ENCODE measurements at places on chromosomes 16 and 17.

DNA sequence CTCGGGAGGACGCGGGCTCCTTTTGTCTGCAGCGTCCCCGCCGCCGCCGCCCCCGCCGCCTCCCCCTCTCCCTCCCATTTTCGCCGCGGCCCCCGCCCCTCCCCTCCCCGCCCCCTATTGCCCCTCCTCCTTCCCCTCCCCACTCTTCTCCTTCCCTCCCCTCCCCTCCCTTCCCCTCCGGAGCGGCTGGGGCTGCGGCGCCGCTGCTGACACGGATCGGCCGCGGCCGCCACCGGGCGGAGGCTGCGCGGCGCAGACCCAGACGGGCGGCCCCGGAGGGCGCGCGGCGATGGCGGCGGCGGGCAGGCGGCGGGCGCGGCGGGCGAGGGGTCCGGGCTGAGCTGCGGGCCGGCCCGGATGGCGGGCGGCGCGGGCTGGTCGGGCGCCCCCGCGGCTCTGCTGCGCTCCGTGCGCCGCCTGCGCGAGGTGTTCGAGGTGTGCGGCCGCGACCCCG, at the start of gene RAB11FIP4:
RAB11FIP4 (plus strand) TSS at position 180 of the 454 bp plus-strand sequence; CDS start at position 358, 178 bp downstream.
- DNase-seq, result no peak

GRCh38 chr16:78695391-78695790, 595.9 kb downstream of the WWOX start:
- no peak for DNase-seq

DNA sequence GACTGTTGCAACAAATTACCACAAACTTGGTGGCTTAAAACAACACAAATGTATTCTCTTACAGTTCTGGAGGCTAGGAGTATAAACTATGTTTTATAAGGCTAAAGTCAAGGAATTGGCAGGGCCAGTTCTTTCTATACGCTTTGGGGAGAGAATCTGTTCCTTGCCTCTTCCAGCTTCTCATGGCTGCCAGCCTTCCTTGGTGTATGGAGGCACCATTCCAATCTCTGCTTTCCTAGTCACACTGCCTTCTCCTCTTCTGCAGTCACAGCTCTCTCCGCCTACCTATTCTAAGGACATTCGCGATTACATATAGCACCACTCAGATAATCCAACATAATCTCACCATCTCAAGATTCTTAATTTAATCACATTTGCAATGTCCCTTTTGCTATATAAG, 140.4 kb upstream of the GNAO1 start:
- no peak for DNase-seq

- no peak for DNase-seq
Measured at GRCh38 chr17:55324296-55324978, 59.7 kb downstream of the HLF start.

DNA sequence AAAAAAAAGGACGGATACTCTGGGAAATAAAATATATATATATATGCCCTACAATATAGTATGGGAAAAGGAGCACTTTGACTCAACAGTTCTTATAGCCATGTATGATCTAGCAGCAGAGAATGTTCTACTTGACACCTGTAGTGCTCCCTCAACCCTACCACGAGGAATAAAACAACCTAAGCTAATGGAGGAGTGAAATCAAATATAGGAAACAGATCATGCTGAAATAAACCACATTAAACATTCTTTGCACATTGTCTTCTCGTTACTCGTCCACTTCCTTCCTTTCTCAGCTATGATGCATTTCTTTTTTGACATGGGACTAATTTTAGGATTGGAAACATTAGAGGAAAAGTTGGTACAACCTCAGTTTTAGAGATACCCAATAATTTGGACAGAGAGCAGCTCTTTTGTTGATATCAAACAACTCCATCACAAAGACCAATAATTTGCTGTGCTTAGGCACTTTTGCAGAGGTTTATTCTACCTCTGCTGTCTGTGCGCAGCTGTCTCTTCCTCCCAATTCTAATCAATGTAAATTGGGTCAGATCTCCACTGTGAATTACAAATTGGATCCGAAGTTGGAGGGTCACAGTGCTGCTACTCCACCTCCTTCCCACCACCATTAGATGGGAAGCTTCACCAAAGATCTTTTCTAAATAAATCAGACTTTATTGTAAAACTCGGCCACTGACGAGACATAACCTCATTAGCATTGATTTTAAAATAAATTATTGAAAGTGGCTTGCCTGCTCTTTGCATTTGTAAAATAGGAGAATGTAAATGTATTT, 65.8 kb downstream of the SNX11 start:
- DNase-seq, result no peak

GRCh38 chr16:9854675-9855074, 327.6 kb downstream of the GRIN2A start:
- no peak for DNase-seq

Data from NCI-H2227 treated with DMSO at 0.1 percent for 48 hours (cell line).